ENCODE measurements at places on chromosomes 12 and 14.

DNA sequence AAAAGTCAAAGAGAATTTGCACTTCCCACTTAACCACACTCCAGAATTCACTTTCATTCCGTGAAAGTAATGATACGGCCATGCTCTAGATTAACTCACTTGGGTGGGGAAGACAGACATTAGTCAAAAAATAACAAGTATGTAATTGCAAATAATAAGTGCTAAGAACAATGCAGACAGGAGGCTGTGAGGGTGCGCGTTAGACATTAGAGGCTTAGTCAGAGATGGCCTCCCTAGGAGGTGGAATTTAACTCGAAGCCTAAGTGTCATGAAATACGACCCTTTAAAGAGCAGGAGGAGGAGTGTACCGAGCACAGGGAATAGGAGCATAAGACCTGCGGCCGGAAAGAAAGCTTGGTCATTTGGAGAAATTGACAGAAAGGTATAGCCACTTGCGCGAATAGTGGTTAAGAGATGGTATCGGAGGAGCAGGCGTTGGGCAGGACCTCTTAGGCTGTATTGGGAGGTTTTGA lies 628 bp downstream of the SNRPF start:
- no peak for DNase-seq

DNA sequence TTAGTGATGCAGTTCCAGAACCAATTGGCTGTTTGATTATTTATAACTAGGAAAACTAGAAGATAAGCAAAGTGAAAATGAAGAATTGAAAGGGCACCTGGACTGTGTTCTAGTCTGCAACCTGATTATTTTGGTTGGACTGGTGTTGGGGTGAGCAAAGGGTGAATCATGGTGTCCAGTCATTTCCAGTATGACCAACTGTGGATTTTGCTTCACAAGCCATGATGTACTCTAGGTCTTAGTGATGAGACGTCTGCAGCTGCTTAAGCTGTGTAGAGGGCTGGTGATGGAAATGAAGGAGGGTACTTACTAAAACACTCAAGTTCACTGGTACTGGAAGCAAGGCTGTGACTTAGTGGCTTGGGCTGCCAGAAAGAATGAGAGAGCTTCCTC lies 193.2 kb upstream of the FRMD6 start:
- DNase-seq = no peak

DNA sequence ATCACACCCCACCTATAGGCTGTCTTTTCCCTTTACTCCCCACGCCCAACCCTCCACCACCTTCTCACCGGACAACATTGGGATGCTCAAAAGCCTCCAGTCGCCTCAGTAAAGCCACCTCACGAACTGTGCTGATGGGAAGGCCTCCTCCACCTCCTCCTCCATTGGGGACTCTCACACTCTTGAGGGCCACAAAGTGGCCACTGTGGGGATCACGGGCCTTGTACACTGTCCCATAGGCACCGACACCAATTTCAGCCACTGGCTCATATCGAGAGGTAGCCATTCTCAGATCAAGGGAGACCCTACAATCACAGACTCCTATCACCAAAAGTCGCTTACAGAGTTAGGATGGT lies 700 bp downstream of the CDK4 start:
- no peak for DNase-seq

- no peak for DNase-seq
These were observed 261.7 kb downstream of the MSRB3 start for GRCh38 chr12:65540140-65540539.

- DNase-seq = no peak
These were observed 170.7 kb downstream of the ESRRB start for GRCh38 chr14:76546426-76547221.

GRCh38 chr14:68473069-68473468 lies 319.8 kb downstream of the ZFP36L1 start:
- no peak for DNase-seq

DNA sequence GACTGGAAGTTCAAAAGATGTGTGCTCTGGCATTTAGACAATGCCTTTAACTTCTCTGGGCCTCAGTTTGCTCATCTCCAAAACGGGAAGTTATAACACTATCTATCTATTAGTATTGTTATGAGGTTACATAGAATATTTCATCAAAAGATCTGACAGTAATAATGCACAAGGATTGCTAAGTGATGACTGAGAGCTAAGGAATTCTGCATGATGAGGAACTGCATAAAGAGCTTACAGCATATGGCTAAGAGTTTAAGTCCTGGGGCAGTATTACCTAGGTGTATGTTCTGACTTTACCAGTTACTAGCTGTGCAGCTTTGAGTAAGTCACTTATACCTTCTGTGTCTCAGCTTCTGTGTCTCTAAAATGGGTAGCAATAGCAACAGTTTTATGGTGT lies 160.1 kb upstream of the TMPO start:
- DNase-seq = no peak

- DNase-seq = no peak
These were observed 24.2 kb downstream of the SFSWAP start for GRCh38 chr12:131735153-131735456.

- no peak for DNase-seq
These were observed 47.0 kb upstream of the LGR5 start for GRCh38 chr12:71392521-71393145.

GRCh38 chr14:65297744-65298143 lies 114.8 kb upstream of the FUT8 start:
- DNase-seq = no peak

DNA sequence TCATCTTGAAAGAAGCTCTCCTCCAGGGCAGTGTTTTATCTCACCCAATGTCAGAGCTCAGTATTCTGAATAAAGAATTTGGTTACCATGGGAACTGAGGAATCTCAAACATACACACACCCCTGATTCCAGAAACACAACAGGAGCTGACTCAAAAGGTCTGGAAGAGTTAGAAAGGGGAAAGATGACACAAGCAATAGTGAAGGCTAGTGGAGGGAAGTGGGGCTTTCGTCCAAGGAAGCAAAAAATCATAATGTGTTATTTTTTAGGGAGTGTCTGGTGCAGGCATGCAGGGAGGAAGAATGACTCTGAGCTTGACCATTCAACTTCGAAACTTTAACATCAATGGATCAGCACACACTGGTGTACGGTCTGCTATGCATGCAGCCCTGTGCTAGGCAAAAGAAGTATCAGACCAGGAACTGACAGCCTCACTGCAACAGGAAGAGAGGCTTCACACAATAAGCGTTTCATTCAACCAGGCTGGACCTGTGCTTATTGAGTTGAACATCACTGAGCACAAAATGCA lies 20.3 kb downstream of the HEBP1 start:
- DNase-seq = no peak

DNA sequence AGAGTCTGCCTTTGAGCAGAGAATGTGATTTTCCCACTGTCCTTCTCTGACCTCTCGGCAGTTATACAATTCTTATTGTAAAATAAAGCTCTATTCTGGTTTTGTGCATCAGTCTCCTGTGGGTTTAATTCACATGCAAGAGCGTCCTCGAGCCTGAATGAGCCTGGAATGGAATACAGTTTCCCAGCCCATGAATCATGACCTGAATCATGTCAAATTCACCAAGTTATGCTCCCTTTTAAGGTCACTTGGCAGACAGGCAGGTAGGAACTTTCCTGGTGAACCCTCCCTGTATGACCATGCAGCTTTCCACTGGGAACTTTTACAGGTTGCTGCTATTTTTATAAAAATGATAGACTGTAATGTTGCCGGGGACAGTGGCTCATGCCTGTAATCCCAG lies 41.7 kb downstream of the BICD1 start:
- DNase-seq = no peak

- DNase-seq = no peak
These were observed 120.4 kb downstream of the LRRIQ1 start for GRCh38 chr12:85156569-85156968.

DNA sequence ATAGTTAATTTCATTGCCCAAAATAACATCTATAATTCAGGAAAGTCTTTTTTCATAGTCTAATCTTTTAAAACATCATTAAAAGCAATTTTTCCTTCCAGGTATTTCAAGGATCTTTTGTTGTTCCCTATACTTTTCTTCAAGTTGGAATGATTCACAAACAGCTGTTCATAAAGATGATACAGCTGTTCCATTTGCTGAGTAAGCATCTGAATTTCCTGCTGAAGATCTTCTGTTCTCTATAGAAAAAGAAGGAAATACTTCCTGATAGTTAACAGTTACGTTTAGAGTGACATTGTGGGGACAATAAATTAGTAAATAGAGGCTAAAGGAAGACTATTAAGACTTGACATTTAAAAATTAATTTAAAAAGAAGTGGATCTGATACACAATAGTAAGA lies 30.3 kb upstream of the ESR2 start:
- DNase-seq = no peak

DNA sequence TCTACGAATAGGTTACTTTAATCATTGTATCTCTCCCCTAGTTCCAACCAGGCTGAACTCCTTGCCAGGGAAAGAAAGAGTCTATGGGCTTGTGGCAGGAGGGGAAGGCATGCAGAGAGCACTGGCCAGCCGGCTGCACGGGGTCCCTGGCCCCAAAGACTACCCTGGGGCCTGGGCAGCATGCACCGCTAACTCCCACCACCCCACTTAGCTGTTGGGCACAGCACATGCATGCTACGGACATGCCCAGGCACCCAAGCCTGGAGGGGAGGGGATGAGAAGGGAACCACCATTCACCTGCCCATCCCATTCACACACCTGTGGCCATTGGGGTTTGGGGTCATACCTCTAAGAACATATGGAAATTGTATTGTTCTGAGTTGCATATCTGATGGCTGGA lies 94.1 kb downstream of the PIK3C2G start:
- DNase-seq = no peak

DNA sequence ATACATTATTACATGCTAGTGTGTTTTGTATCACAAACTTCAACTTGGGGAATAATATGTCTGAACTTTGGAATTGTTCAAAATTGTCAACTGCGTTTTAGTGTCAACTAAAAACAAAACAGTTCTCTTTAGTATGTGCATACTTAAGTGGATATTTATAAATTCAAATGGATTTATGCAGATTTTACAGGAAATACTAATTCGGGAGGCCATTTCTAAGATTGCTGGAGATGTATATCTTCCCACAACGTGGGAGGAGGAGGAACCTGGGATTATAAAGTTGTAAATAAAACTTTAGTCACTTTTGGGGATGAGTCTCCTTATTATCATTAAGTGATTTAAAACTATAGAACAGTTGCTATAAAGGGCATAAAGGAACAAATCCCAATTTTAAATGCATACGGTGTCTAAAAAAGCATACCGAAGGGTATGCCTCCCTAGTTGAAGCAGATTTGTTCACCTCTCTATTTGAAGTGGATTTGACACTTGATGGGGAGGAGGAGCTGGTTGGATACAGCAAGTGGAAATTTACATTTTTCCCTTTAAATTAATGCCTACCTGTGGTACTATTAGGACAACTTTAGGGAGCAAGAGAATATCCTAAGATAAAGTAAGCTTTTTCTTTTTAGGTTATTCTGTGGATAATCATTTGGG lies 2.7 kb downstream of the PDE3A start:
- DNase-seq = no peak

- no peak for DNase-seq
These were observed 18.0 kb upstream of the NRDE2 start for GRCh38 chr14:90349739-90350138.

GRCh38 chr14:103436533-103436932 lies 51.3 kb downstream of the MARK3 start:
- DNase-seq = no peak

DNA sequence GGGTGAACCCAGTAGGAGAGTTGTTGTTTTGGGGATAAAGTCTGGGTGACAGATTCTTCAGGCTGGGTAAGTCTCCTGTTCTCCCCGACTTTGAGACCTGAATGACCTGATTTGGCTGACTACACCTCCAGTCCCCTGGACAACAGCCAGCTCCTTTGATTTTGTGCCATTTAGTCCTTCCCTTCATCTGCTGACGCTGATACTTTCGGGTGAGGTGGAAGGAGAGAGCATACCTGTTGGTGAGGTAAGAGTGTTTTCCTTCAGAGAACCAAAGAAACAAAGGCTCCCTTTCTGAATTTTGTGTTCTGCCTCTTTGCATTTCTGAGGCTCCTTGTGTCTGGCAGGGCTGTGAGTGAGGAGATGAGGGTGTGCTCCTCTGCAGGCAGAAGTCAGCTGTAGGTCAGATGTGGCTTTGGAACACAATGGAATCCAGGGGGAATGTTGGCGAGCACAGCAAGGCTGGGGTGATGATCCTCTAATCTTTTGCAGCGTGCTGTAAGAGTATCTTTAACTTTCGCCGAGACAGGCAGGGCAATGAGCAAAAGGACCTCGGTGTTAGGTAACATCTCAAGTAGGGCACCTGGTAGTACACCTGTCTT lies 12.1 kb downstream of the ETV6 start:
- DNase-seq = no peak

DNA sequence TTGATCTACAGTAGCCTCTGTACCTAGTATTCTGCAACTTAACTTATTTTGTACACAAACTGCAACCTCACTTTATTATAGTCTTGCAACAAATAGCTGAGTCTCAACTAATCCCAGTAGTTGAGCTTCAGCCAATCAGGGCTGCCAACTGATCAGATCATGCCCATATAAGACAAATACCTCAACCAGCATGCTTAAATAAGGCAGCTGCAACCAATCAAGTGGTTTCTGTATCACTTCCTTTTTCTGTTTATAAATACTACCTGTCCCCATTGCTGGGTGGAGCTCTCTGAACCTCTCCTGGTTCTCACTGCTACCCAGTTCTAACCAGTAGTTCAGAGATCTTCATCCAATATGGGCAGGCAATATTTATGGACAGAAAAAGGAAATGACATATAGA lies 248.5 kb upstream of the FBXO33 start:
- no peak for DNase-seq

- DNase-seq = no peak
These were observed 38.4 kb upstream of the PPP2R5C start for GRCh38 chr14:101723061-101723595.

GRCh38 chr12:72546106-72546505 lies 273.9 kb downstream of the TRHDE start:
- DNase-seq = no peak

DNA sequence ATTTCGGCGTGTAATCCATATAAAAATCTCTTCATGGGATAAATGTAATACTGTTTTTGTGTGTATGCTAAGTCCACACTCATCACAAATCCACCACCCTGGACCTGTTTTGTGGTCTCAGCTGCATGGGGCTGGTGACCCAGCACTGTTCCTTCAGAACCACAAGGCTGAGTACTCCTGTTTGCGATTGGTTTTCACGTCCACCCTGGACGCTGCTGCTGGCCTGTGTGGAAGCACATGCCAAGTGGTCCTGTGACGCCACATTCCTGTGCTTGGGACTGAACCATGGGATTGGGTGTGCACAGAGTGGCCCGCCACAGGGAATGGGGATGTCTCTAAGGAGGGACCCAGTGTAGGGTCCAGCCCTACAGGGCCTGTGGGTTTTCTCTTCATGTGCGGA lies 4.3 kb downstream of the PUS1 start:
- no peak for DNase-seq

- DNase-seq = no peak
These were observed 471 bp downstream of the MTRFR start for GRCh38 chr12:123233505-123234308.

DNA sequence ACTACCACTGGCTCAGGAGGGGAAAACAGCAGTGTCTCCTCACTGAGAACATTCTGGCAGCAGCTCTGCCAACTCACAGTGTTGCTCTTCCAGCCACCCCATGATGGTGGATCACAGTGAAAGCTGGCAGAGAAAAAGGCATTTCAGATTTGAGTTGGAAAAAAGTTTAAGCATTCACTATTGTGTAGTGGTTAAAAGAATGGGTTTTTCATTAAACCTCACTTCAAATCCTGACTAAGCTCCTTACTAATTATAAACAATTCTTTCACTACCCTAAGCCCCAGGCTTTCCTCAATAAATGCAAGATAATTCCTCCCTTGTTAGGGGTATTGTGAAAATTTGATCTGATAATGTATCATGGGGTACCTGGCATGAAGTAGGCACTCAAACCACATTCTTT lies 518.1 kb downstream of the SNAPC1 start:
- DNase-seq = no peak

- no peak for DNase-seq
These were observed 40.1 kb upstream of the DUSP6 start for GRCh38 chr12:89392391-89392790.

Measured in central memory CD4-positive, alpha-beta T cell (primary cell).